Stimulated activated CD4-positive, alpha-beta T cell treated with anti-CD3 and anti-CD28 coated beads, Interleukin-1b, Interleukin-23, amount 100 ng/mL, for 1 hour (primary cell): ENCODE measurements at places on chromosomes 1 and 21.

GRCh38 chr1:19086176-19086875, 123.7 kb downstream of the UBR4 start:
- DNase-seq = no peak

GRCh38 chr1:240441669-240442068, 170.3 kb downstream of the GREM2 start:
- no peak for DNase-seq

DNA sequence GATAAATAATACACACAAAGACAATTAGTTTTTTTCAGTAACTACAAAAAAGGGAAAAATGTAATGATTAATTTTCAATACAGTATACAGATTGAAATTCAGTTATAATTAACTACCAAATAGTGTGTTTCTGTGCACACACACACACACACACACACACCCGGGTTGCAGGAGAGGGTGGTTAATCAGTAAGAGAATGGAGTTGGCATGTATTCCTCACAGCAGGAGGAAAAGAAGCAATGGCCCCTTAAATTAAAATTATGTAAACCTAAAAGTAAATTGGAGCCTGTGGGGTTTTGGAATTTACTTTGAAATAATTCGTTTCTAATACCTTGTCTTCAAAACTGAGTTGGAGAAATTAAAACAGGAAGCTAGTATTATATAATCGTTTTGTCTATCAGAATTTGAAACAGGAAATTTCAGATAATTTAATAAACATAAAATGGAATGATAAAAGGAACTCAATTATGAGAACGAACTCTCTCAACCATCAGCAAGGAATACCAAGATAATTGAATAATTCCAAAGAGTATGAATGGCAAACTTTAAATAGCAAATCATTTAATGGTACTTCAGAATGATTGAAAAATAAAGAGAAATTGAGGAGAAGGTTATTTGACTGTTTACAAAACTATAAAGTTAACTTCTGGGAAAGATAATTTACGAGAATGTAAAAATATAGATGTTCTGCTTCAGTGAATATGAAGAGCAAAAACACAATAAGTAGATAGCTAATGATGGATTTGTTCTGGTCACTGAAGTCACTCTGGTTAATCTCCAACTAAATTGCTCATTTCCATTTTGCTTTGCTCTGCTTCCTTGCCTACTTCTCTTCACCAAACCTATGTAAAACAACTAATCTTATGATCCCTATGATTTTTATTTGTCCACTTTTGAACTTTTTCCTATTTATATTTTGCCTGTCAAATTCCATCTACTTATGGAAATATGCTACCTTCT, 547.9 kb upstream of the ZP4 start:
- DNase-seq = no peak

- no peak for DNase-seq
Measured at GRCh38 chr1:228989992-228990827, 254.9 kb downstream of the RHOU start.

GRCh38 chr1:54120698-54121481, 31.9 kb downstream of the CDCP2 start:
- no peak for DNase-seq

GRCh38 chr1:84988588-84988987, 8.3 kb downstream of the MCOLN2 start:
- DNase-seq = no peak

GRCh38 chr21:29296446-29296845, 2.3 kb upstream of the BACH1 start:
- no peak for DNase-seq

GRCh38 chr21:37565530-37566223, 199.1 kb downstream of the DYRK1A start:
- no peak for DNase-seq

DNA sequence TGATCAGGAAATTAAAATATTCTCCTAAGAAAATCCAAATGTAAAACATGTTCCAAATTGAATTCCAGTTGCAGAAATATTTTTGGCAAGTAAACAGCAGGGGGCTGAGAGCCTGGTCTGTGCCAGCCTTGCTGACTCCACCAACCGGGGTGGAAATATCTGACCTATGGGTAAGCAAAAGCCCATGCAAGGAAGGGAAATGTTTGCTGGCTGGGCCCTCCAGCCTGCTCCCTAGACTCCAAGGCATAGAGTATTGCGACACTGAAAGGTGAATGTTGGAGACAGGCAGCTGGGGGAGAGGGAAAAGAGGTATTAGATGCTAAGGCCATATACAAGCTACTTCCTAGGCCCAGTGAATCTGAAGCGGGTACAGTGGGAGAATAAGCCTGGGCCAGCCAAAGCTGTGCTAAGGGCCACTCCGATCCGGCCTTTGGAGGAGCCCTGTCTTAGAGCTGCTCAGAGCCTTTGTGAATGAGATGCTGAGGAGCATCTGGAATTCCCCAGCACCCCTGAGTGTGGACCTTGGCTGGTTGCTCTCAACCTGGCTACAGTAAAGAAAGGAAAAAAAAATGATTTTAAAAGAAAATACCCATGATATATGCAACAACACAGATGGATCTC, 24.9 kb upstream of the ATP1B1 start:
- no peak for DNase-seq

DNA sequence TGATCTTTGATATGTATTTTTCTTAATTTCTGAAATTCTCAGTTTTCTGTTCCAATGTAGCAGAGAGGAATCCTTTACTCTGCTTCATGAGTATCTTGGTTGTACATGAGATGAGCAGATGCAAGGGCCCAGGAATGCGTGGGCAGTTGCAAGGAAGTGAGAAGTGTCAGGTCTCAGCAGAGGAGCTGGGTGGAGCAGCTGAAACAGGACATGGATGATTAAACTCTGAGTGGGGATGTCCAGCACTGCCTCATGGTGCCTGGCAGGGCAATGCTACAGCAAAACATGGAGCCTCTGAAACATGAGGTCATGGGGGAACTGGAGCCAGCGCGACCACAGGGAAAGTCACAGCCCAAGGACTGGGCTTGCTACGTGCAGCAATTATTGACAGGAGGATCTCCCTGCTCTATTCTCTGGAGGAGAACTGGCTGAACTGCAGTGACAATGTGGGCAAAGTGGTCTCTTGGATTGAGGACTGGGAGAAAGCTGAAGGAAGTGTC, 48.4 kb downstream of the COLGALT2 start:
- no peak for DNase-seq

GRCh38 chr1:111505641-111506119, 2.2 kb upstream of the ADORA3 start:
- no peak for DNase-seq

DNA sequence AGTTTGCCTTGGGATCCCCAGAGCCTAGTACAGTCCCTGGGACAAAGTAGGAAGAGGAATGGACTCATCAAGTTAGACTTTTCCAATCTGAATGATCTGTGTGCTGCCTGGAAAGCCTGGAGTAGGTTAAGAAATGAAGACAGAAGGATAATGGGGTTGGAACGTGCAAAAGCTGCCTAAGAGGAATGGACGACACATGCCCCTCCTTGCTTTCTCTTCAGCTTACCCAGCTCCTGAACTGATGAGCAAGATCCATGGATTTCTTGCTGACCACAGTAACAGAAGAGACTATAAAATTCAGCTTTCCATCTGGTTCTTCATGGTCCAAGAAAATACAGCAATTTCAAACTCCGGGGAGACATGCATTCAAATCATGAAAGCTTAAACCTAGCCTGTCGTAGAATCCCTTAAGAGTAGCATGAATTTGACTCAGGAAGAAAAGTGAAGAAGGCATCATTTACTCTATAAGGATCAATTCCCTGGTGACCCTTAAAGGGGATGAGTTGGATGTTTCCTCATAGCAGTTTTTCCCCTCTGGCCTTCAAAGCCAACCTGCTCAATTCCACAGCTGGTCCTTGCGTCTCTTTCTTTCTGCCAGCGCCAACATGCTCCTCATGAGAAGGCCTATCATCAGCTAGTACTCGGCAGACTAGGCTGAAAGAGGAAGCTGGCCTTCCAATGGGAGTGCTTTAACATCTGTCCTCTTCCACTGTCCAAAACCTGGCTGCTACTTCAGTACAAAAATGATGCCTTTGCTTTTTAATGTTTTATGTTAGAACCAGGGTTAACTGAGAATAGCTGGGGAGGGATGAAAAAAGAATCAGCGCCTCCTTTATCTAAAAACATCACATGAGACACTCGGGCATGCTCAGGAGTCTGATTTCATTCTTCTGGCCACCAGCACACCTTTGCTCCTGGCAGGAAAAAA, 5.7 kb upstream of the PEF1 start:
- no peak for DNase-seq

- no peak for DNase-seq
Measured at GRCh38 chr1:15786581-15786980, 20.9 kb downstream of the UQCRHL start.
